Pancreas (tissue), 10 donors: ENCODE measurements at places on chromosomes 11 and 22. TPM values are rescaled to one million over a fixed set of nuclear protein-coding genes. Genes with fewer than 3 reads are reported as not detected.

The STT3A gene
- total RNA-seq: 83.8 TPM

The CARD16 gene
- total RNA-seq: 4.2 TPM

The MRGPRX3 gene
- not detected for total RNA-seq

The TTC36 gene
- 0.81 TPM for total RNA-seq

The GPHA2 gene
- total RNA-seq: 15.6 TPM

The CASTOR1 gene
- total RNA-seq: 7.3 TPM

The HTR3A gene
- total RNA-seq: 0.91 TPM

The ARRB1 gene
- total RNA-seq: 32.2 TPM

The CRYBB3 gene
- 0.32 TPM for total RNA-seq

The ADAMTS8 gene
- total RNA-seq: 0.04 TPM

The TMEM191C gene
- 0.55 TPM for total RNA-seq
